MV-4-11 (cell line): ENCODE measurements at places on chromosomes 3 and 15.

GRCh38 chr3:9581742-9582141, 28.1 kb upstream of the LHFPL4 start:
- no peak for DNase-seq

DNA sequence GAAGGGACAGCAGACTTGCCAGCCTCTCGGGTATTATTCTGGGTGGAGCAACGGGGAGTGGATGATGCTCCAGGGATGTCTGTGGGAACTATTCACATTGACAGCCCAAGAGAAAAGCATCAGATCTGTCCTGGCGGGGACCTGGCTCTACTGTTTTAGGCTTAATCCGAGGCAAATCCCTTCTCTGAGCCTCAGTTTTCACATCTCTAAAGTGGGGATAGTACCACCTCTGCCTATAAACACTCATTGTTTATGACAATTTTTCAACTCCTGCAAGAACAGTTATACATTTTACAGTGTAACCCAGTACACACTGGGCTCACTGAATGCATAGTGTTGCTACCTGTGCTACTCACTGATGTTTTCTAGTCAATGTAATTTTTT, 9.3 kb downstream of the PDIA5 start:
- DNase-seq = no peak

DNA sequence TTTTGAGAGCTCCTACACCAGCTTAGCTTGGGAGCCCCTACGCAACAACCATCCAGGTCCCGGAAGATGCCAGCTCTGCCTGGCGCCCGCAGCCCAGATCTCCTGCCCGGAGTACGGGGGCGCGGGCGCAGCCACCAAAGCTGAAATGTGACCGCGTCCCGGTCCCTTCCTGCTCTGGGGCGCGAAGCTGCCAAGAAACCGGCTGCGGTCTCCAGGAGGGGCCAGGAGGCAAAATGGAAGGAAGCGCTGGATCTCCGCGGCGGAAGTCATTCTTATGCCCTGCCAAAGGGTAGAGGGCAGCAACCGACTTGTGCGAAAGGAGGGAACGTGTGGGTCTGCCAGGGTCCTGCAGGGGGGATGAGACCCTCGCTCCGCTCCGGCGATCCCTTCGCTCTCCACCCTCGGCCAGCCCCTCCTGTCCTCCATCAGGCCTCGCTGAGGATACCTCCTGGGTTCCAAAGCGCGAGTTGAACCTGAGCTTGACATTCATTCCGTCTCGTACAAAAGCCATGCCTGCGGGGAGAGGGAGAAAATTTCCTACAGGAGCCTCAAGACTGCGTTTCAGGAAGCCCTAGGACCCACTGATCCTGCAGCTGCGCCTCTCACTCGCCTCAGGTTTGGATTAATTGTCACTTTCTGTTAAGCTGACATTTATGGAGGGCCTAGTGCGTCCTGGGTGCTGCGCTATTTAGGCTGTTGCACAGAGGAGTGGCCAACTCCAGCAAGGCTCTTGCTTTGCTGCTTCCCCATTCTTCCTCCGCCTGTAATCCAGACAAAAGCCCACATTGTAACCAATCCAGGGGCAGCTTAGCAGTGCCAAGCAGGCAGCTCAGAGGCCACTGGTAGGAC, 98.3 kb upstream of the VGLL3 start:
- DNase-seq = no peak

- no peak for DNase-seq
Measured at GRCh38 chr3:54957711-54958110, 29.9 kb upstream of the LRTM1 start.

DNA sequence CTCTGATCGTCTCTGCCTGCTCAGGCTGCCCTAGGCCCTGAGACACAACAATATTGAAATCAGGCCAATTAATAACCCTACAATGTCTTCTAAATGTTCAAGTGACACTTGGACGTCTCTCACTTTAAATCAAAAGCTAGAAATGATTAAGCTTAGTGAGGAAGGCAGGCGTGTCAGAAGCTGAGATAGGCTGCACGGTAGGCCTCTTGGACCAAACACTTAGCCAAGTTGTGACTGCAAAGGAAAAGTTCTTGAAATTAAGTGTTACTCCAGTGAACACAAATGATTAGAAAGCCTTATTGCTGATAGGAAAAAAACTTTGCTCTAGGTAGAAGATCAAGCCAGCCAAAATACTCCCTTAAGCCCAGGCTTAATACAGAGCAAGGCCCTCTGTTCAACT, 2.2 kb downstream of the HPS3 start:
- DNase-seq = no peak

DNA sequence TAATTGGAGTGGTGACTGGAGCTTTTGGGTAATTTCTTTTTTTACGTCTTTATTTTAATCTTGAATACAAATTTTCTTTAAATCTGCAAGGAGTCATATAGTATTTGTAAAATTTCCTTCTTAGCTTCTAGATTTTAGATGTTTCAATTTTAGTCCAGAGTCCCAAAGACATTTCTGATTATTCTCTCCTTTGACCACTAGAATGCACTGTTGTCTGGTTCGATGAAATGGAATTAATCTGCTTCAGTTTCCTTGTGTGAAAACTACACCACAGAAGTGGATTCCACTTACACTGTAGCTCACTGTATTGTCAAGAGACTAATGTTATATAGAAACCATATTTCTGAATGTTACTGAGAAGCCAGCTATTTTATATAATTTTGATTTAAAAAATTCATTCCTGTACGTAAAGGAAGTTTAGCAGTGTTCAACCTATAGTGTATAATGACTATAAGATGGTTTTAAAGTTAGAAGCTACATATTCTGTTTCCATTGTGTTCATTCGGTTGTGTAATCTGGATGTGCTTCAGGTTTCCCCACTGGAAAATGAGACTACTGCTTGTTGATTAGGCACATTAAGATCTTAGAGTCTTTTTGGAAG, 6.1 kb downstream of the GRAMD1C start:
- DNase-seq = peak; percentile 53

DNA sequence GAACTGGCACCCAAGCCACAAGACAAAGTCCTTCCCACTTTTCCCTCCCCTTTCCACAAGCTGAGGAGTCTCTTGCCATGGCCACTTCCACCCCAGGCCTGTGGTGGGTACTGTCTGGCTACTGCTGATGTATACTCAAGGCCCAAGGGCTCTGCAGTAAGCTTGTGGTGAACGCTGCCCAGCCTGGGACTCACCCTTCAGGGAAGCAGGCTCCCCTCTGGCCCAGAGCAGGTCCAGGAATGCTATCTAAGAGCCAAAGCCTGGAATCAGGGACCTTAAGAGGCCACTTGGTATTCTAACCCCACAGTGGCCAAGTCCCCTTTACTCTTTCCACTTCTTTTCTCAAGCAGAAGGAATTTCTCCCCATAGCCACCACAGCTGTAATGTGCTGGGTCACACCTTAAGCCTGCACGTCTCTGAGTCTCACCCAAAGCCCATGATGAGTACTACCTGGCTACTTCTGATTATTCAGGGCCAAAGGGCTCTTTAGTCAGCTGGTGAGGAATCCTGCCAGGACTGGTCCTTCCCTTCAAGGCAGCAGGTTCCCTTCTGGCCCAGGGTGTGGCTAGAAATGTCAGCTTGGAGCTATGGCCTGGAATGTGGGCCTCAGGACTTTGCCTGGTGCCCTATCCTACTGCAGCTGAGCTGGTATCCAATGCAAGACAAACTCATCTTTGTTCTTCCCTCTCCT, 4.0 kb downstream of the PATL2 start:
- DNase-seq = no peak

DNA sequence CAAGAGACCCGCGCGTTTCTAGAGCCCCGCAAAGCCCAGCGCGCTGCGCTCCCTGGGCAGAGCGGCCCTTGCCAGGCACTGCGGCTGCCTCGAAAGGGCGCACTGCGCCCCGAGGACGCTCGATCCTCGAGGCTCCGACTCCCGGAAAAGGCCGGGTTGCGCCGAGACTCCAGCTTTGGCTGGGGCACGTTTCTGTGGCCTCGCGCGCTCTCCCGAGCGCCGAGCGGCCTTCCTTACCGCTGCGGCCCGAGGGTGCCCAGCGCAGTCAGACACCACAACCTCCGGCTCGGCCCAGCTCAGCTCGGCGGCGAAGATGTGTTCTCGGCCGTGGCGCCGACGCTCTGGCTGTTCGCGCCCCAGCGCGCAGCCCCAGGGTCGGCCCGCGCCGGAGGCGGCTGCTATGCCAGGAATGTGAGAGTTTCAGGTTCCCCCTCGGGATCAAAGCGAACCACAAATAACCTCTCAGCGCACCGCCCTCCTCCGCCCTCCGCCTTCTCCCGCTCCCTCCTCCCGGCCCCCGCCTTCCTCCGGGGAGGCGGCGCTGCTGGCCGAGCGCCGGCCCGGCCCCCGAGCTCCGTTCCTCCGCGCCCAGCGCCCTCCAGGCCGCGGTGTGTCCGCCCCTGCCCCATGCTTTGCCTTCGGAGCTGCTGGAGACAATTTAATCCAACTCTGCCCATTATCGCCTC, at the start of gene AMOTL2:
Gene AMOTL2, minus strand, starts transcription at position 343 of the 686 bp plus-strand sequence. CDS start 3,014 bp downstream, outside the sequence.
- peak; percentile 56 for DNase-seq

GRCh38 chr3:116001151-116001621, 377.9 kb downstream of the GAP43 start:
- DNase-seq = no peak

- DNase-seq = no peak
Measured at GRCh38 chr3:181568248-181568647, 143.5 kb upstream of the SOX2 start.

DNA sequence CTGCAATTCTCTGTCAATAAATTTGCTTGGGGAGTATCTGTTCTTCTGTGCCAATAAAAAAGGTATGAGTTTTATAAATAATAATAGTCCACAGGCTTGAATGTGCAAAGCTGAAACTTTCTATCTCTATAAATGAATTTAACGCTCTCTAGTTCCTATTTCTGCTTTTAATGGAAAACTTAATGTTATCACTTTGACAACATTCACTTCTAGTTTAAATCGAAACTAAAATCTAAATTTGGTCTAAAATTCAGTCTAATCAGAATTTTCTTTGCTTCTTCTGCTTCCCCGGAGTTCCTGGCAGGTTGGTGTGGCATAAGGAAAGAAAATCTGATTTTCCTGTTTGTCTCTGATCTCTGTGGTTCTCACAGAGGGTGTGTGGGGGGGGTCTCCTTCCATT, 450.1 kb upstream of the TBL1XR1 start:
- DNase-seq = no peak

DNA sequence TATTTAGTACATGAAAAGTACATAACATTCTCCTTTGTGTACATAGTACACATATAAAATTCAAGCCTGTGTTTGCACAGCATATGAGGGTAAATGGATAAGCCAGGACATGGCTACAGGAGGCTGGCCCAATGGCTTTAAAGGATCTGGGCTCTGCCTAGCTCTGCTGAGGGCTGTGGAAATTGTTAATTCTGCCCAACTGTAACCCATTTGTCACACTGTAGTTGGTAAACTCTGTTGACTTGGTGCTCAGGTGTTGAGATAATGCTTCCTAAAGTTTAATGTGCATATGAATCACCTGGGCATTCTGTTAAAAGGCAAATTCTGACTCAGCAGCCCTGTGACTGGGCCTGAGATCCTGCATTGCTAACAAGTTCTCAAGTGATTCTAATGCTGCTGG, 196.5 kb upstream of the ZPLD1 start:
- DNase-seq = no peak

DNA sequence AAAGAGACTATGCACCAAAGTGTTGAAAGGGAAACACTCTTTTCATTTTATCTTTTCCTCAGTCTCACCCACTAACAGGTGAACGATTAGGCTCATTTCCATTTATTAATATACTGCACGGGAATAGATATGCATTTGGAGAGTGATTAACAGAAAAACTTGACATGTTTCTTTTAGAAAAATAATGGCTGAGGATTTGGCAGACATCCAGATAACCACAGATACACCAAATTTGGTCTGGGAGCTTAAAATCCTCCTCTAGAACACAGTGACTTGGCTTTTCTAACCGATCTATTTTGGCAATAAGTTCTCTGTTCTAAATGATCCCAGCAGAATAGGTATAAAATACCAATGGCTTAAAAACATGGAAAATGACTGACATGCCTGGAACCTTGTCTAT, 459.3 kb upstream of the SGO1 start:
- DNase-seq = no peak

DNA sequence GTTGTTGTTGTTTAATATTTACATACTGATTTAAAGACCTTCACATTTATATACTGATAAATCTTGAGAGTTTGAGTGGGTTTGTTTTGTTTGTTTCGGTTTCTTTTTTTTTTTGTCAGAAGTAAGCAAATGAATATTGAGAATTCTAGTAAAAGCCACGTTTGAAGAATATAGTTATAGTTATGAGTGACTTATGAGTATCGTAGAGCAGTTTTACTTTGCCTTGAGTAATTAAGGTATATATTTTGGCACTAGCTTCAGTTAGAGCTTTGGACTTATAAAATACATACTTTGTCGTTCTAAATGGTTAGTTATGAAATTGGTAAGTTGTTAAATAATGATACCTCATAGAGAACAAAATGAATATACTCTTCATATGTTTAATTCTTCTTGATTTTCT, 27.8 kb downstream of the ATP1B3 start:
- no peak for DNase-seq

DNA sequence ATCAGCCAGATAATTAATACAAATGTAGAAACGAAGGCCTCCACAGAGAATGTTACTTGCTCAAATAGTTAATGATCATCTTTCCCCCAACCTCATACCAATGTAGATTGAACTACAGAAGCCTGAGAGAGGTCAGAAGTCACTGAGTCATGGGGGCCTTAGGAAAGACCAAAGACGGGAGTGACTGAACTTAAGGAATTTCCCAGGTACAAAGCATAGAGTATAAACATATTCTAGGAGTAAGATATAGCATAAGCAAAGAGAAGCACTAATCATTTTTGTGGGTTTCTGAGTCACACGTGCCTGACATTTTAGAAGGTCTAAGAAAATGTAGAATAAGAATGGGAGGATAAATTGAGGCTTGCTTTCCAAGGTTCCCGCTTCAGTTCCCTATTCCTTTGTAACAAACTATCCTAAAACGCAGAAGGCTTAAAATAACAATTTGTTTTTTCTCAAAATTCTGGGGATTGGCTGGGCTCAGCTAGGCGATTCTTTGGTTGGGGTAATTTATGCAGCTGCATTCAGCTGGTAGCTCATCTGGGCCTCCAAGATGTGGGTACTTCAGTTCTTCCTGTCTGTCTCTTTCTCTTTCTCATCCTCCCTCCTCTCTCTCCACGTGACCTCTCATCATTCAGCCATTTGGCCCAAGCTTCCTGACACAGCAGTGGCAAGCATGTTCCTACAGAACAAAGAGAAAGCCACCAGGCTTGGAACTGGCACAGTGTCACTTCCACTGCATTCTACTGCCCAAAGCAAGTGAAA, 422.6 kb downstream of the FOXP1 start:
- DNase-seq = no peak

GRCh38 chr3:33425453-33425852, 14.8 kb downstream of the UBP1 start:
- DNase-seq = peak; percentile 20

- peak; percentile 87 for DNase-seq
Measured at GRCh38 chr3:18334837-18335601, 90.1 kb downstream of the SATB1 start.

DNA sequence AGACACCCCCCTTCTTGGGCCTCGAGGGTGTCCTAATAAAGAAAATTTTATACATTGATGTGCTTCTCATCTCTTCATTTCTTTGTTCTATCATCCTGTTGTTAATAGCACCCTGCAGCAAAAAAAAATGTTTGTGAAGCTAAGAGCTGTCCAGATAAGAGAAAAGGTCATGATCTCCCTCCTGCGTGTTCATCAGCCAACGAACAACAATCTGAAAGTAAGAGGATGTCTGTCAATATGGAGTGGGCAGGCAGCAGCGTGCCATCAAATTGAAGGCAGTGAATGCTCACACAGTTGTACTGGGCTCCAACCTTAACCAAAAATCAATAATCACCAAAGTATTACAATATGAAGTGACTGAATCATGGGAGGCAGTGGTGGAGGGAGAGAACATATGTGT, 418.6 kb upstream of the ONECUT1 start:
- DNase-seq = no peak
